ENCODE measurements at places on chromosomes 1 and 21.

DNA sequence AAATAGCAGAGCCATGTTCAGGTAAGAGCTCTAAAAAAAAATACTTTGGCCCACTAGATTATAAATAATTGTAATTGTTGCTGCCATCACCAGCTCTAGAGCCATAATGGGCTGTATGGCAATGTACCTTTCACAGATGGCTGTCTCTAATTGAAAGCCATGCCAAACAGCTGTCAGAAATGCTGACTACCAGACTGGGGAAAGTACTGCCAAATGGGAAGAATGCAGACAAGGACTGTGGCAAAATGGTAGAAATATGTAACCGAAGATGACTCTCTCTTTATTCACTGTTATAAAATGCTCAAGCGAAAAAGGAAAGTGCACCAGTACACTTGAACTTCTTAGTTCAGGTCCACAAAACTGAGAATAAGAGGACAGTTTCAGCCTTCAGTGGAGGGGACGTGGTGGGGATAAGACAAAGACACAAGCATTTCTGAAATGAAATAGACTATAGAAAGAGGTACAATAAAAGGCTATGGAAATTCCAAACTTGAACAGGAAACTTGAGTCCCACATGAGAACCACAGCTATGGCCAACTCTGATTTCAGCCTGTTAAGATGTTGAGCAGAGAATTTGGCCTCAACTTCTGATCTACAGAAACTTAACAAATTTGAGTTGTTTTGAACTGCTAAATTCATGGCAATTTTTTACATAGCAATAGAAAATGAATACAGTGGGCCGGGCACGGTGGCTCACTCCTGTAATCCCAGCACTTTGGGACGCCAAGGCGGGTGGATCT, 46.5 kb upstream of the LPGAT1 start:
- DNase-seq, result no peak

DNA sequence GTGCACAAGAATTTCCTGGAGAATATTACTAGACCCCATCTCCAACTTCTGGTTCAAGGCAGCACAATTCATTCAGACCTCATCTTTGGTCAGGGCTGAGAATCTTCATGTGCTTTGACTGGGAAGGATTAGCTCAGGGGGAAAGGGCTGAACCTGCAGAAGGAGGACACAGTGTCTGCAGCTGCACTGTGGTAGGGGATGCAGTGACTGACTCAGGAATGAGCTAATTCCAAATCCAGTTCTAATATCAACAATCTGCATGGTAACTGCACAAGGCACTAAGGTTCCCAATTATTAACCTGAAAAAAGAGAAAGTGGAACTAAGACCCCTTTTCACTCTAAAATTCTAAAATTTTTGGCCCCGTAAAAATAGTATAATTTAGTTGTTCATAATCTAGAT, 31.6 kb downstream of the TTLL7 start:
- DNase-seq, result no peak

DNA sequence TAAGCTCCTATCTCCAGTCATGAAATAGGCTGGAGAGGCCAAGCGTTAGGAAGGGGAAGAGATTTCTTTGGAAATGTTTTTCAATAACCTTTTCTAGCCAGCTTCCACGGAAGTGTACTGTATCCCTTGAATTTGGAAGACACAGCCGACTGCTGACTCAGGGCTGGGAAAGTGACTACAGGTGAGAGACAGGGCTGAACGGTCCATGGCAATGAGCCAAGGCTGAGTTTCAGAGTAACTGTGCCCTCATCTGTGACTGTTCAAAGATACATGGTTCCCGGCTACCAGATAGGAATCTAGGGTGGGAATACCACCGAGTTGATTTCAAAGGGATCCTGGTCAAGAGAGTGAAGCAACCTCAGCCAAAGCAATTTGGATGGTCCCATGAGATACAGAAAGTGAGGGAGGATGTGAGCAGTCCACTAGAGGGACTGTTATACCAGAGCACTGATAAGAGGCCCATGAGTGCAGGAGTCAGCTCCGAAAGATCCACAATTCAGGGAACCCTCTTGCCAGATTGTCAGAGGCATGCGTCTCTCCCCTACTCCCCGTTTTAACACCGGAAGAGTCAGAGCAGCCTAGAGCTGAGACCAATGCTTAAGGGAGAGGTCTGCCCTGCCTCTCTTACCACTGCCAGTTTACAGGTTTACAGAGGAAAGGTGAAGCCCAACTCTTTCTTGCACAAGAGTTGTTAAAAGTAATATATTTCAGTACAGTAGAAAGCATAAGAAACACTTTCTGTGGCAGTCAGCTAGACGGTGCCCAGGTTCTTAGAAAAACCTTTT, 3.2 kb upstream of the KRTAP19-8 start:
- no peak for DNase-seq

GRCh38 chr1:11377001-11377583, 101.9 kb upstream of the DISP3 start:
- DNase-seq, result no peak

GRCh38 chr1:224273641-224274040, 56.3 kb downstream of the NVL start:
- no peak for DNase-seq

GRCh38 chr1:112703706-112704105, 3.2 kb downstream of the RHOC start:
- no peak for DNase-seq

DNA sequence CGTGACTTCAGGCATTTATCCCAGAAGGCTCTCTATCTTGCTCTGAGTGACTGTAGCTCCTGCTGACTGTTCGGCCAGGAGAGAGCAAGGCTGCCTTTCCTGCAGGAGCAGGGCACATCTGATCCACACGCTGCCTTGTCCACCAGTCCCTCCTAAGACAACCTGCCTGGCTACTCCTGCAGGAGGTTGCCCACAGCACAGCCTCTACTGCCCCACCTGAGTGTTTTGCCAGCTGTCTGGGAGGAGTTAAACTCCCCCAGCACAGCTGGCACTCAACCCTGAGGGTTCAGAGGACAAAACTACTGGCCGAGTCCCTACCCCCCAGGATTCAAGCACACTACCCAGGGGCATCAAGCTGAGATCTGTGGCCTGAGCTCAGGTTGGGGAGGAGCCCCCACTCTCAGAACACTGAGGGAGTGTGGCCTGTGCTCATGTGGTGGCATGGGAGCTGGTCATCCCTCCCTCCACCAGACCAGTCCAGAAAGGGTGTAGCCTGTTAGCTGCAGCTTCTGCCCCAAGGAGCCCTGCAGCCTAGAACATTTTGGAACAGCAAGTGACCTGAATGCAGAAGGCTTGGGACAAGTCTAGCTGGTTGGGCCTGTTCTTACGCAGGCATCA, 237.3 kb downstream of the SLC44A5 start:
- DNase-seq, result no peak

GRCh38 chr1:1910651-1911331, 4.3 kb upstream of the CALML6 start:
- DNase-seq, result no peak

DNA sequence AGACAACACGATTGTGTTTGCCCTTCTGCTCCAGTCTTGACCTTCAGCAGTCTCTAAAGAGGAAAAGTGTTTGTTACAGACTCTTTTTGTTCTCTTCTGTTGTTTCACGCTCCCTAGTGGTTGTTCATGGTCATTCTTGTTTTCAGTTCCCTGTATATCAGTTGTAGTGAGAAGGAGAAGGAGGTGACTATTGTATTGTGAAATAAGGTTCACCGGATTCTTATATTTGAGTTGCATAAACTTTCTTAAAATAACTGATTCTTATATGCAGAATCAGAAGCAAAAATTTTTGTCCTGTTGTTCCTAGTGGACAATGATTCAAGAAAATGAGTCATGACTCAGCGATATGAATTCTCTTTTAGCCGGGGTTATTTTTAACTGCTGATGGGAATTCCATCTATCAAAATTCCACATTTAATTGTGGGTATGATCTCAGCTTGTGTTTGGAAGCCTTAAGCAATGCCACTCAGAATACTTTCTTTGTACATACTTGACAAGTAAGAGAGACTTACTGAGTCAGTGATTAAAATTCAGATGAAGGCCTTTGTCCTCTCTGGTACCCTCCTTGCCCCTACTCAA, 152.2 kb downstream of the CLEC20A start:
- DNase-seq, result peak; percentile 36

DNA sequence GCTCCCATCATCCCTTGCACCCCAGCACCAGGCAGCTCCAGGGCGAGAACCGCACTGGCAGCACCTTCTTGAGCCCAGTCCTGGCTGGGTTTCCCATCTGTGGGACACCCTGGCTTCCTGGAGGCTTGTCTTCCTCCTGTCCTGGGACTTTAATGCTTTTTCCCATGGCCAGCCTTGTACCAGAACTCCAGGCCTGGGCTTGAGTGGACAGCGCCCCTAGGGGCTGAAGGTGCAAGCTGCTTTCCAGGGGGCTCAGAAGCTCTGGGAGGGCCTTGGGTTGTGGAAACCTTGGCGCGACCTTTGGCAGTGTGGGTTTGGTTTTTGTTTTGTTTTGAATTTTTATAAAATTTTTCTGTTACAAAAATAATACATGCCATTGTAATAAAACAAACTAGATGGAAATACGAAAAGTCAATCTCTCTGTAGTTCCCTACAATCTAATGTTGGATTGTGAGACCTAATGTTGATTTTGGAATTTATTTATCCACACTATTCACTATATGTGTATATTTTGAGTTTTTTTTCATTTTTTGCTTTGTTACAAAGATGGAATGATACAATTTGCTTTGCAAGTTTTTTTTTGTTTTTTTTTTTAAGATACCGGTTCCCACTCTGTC, 33.8 kb upstream of the RPL11 start:
- peak; percentile 87 for DNase-seq

GRCh38 chr1:36366091-36366661, 19.5 kb downstream of the STK40 start:
- DNase-seq, result peak; percentile 50

DNA sequence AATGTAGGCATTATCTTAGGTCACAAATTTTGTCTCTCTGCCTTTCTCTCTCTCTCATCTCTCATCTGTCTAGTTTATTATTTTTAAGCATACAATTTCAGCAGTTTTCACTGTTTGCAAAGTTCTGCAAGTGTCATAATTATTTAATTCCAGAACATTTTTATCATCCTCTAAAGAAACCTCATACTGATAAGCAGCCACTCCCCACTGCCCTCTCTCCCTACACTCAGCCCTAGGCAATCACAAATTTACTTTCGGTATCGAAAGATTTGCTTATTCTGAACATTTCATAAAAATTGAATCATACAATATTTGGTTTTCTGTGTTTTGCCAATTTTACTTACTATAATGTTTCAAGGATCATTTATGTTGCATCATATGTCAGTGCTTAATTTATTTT, 16.6 kb downstream of the OR6Y1 start:
- DNase-seq, result no peak

DNA sequence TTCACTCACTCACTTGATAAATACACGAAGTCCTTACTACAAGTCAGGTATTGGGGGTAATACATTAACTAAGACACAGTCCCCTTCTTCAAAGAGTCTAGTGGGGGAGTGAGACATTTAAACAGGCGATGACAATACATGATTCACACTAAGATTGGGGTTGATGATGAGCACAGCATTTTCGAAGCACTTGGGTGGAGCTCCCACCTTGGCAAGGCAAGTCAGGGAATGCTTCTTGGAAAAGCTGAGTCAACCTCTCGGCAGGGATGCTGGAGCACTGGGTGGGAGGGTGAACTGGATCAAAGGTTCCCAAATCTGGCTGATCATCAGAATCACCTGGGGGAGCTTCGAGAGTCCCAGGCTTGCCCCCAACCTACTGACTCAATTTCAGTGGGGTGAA, 57.9 kb upstream of the ENAH start:
- no peak for DNase-seq

DNA sequence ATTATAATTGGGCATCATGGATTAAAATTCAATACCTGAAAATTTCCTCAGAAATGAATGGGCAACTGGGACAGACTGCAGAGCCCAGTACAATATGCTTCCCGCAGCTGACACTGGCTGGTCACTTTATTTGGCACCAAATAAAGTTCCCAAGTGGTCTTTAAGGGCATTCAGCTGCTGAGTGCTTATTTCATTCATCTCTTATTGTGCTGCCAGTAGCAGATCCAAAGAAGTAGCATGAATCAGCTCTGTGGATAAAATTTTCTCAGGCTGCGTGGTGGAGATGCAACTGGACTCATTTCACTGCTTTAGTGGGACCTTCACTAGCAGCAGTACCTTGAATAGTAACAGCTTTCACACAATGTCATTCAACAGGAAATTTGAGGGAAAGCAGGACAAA, 226.3 kb upstream of the ADGRL2 start:
- DNase-seq, result no peak

DNA sequence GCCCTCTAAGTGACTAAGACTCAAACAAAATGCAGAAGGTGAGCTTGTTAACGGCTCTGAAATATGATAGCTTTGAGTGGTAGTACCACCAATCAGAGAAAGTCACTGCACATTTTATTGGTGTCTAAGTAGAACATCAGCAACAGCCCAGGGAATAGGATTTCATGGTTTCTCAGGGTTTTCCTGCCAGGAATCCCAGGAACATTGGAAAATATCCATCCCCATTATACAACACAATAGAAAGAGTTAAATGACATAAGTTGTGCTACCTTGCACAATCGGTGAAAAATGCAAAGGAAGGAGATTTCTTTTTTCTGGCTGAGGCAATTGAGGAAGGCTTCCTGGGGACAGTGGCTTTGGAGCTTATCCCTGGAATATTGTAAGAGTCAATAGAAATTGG, 283.1 kb downstream of the HLX start:
- no peak for DNase-seq

DNA sequence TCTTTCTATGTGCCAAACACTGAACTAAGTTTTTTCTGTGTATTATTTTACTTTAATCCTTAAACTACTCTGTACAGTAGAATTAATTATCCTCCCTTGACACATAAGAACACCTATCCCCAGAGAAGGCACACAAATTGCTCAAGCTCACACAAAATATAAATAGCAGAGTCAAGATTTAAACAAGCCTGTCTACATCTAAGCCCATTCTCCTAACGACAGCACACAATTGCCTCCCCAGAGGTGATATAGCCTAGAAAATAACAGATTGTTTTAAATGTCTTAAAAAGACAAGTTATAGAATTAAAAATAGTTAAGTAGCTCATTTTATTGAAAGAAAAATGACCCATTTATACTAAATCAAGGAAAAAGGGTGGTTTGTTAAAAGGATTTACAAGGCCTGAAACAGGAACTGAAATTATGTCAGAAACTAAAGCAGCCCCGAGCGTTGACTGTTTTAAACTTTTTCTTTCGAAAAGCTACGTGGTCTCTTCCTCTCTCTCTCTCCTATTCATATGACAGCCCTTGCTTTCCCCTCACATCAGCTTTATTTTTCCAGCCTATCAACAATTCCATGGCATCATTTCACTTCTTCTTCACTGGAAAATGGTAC, 30.5 kb downstream of the TNFSF18 start:
- no peak for DNase-seq

DNA sequence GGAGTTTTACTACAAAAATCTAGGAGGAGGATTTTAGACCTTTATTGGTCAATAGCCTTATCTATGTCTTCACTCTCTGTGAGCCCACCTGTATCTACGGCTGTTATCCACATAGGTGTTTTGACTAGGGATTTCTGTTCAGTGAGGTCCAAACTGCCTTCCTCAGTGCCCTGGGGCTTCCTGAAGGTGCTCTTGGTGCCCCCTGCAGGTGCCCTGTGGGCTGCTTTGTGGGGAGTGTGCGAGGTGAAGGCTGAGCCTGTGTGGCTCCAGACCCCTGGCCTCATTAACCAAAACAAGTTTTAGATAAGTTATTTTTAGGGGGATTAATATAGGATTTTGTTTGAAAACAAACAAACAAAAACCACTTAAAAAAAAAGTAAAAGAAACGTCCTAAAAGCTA, 122.5 kb downstream of the KIF26B start:
- DNase-seq, result no peak

GRCh38 chr1:43019226-43019625, 60.6 kb upstream of the SLC2A1 start:
- no peak for DNase-seq

Measured in iPS-NIHi11 (cell line).